Heart left ventricle (tissue), 16 donors: ENCODE measurements at places on chromosomes 16 and 17. TPM values are rescaled to one million over a fixed set of nuclear protein-coding genes. Genes with fewer than 3 reads are reported as not detected.

DNA sequence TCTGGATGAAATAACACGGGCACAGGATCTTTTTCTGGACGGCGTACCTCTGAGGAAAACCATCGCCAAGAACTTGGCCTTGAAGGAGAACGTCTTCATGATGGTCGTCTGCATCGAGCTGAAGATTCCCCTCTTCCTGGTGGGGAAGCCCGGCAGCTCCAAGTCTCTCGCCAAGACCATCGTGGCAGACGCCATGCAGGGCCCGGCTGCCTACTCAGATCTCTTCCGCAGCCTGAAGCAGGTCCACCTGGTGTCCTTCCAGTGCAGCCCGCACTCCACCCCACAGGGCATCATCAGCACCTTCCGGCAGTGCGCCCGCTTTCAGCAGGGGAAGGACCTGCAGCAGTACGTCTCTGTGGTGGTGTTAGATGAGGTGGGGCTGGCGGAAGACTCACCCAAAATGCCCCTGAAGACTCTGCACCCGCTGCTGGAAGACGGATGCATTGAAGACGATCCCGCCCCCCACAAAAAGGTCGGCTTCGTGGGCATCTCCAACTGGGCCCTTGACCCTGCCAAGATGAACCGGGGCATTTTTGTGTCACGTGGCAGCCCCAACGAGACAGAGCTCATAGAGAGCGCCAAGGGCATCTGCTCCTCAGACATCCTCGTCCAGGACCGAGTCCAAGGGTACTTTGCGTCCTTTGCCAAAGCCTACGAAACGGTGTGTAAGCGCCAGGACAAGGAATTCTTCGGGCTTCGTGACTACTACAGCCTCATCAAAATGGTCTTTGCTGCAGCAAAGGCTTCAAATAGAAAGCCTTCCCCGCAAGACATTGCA, 68.3 kb upstream of the ENDOV start:
- no peak for DNase-seq

DNA sequence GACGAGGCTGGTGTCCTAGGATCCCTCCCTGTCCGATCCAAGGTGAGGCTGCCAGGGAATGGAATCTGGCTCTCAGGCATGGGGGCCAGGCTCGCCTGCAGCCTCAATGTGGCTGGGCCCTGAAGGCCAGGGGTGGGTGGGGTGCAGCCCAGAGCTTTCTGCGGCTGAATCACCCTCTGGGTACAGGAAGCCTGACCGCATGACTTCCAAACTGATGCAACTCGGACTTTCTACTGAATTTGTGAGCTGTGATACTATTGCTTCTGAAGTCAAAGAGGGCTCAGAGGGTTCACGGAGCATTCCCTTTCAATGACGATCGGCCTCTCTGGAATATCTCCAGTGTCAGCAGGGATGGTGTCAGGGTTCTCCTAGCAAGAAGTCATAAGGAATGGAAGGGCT, 123.7 kb downstream of the METRNL start:
- peak; percentile 71 for DNase-seq

Gene GDPD3
- polyA plus RNA-seq: 2.0 TPM

DNA sequence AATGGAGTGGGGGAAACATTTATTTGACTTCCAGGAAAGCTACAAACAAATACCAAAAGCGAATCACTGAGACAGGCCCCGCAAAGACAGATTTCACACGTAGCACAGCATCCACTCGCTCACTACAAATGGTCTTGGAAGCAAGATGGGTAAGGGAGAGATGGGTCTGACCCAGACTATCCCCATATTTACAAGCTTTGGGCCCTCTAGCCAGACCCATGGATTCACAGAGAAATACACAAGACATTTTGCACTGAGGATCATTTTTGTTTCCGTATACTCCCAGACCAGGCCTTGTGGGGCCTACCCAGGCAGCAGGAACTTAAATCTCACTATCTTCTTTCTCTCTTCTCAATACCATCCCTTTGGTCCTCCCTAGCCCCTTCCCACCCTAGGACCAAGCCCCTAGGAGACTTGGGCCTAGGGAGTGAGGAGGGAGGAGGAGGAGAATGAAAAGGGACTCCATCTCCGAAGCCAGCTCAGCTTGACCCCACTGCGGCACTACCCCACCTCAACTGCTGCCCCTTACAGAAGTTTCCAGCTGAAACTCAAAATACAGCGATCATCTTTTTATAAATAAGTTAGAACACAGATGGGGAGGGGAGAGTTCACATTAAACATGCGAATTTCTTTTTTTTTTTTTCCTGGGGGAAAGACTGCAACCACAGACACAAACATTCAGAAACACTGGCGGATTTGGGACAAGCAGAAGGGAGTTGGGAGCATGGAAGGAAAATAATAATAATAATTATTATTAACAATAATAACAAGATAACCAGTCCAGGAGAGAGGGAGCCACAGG, 1.4 kb upstream of the HOXB3 start:
- no peak for DNase-seq

Gene OR3A2
- polyA plus RNA-seq: not detected

- DNase-seq: no peak
These were observed 204.8 kb upstream of the SALL1 start for GRCh38 chr16:51355875-51356274.

Gene ATP2A3
- 5.1 TPM for polyA plus RNA-seq

DNA sequence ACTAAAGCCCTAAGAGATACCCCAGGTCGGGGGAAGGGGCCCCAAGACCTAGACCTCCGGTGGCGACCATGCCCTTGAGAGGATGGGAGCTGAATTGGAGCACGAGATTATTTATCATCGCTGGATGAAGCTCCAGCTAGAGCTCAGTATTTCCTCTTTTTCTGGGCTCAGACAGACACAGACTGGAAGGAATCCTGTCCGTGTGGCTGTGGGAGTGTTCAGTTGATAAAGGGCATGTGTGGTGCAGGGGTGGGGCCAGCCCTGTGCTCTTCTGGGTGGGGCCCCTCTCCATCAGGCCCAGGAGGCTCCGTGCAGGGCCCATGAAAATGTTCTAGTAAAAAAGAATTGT, 6.3 kb upstream of the CBX4 start:
- no peak for DNase-seq

DNA sequence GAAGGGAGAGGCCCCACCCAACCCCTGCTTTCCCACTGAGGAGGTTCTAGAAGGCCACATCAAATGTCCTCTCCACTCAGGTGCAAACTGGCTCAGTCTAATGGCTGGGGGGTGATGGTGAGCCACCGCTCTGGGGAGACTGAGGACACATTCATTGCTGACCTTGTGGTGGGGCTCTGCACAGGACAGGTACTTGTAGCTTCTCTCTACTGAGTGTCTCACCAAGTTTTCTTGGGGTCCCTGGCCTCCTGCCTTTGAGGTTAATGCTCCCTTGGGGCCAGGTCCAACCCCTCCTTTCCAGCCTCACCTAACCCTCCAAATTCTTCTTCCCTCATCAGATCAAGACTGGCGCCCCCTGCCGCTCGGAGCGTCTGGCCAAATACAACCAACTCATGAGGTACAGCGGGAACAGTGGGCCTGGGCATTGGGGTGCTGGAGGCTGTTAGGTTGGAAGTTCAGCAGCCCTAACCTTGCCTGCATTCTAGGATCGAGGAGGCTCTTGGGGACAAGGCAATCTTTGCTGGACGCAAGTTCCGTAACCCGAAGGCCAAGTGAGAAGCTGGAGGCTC, 5.7 kb downstream of the ENO3 start:
- no peak for DNase-seq

Gene KRT32
- polyA plus RNA-seq: 0.26 TPM

Gene KCNJ12
- polyA plus RNA-seq: 6.6 TPM

Gene PRAC1
- polyA plus RNA-seq: not detected
